Colonic mucosa (tissue), 4 donors: ENCODE measurements at places on chromosomes 7 and 10. TPM values are rescaled to one million over a fixed set of nuclear protein-coding genes. Genes with fewer than 3 reads are reported as not detected.

ANKRD22 gene
- total RNA-seq = 28.2 TPM

FKBP6 gene
- not detected for total RNA-seq

TFR2 gene
- 2.3 TPM for total RNA-seq

FFAR4 gene
- total RNA-seq = 48.2 TPM

GDF10 gene
- total RNA-seq = 0.10 TPM

ASAH2B gene
- total RNA-seq = 3.2 TPM

ZNF25 gene
- 1.5 TPM for total RNA-seq

SPDYE11 gene
- total RNA-seq = not detected

ST8SIA6 gene
- total RNA-seq = 0.94 TPM

KCNH2 gene
- total RNA-seq = 8.8 TPM

CNTNAP2 gene
- total RNA-seq = 8.5 TPM

ICA1 gene
- total RNA-seq = 46.1 TPM

DNA sequence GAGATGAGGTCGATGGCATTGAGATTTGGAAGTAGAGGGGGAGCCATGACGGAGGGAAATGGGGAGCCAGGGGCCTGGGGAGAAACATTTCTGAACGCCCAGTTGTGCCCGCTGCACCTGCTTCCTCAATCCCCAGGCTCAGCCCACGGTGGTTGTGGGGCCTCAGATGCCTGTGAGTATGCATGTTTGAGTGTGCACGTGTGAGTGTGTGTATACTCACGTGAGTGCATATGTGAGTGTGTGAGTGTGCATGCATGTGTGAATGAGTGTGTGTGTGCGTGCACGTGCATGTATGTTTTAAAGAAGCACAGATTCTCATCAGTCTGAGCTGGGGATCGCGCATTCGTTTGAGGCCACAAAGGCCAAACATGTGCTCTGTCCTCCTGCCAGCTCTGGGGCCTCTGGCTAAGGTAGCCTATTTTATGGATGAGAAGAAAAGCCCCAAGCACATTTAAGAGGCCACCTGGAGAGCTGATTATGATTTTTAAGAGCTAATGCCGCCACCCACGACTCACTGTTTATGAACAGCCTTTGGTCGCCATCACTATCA, 154.8 kb downstream of the ARHGAP12 start:
- DNase-seq = no peak
- no peaks in the 10 kb centered on the region for H3K36me3 ChIP-seq
- H3K4me3 ChIP-seq = no peak overlapping the region
- no peak overlapping the region for H3K27ac ChIP-seq

- no peak overlapping the region for H3K27ac ChIP-seq
- H3K4me3 ChIP-seq = no peak overlapping the region
- no peaks in the 10 kb centered on the region for H3K4me1 ChIP-seq
Measured at GRCh38 chr10:133173860-133174640, 14.0 kb downstream of the KNDC1 start.

- no peak for DNase-seq
- no peaks in the 10 kb centered on the region for H3K36me3 ChIP-seq
- H3K4me3 ChIP-seq = no peak overlapping the region
- H3K27ac ChIP-seq = no peak overlapping the region
- H3K4me1 ChIP-seq = no peaks in the 10 kb centered on the region
Measured at GRCh38 chr10:48879451-48879850, 60.2 kb downstream of the LRRC18 start.

- H3K4me1 ChIP-seq = no peaks in the 10 kb centered on the region
- no peak for DNase-seq
- H3K27ac ChIP-seq = no peak overlapping the region
- H3K36me3 ChIP-seq = no peaks in the 10 kb centered on the region
- H3K27me3 ChIP-seq = no peaks in the 10 kb centered on the region
- no peak overlapping the region for H3K4me3 ChIP-seq
Measured at GRCh38 chr7:140334341-140335057, 63.8 kb downstream of the SLC37A3 start.

- no peak for DNase-seq
- H3K27me3 ChIP-seq = no peaks in the 10 kb centered on the region
- H3K4me1 ChIP-seq = peaks cover 12% of the 10 kb centered on the region
- H3K4me3 ChIP-seq = peak overlapping the region; percentile 52
- H3K36me3 ChIP-seq = no peaks in the 10 kb centered on the region
Measured at GRCh38 chr7:1530946-1531262, 402 bp downstream of the MAFK start.

DNA sequence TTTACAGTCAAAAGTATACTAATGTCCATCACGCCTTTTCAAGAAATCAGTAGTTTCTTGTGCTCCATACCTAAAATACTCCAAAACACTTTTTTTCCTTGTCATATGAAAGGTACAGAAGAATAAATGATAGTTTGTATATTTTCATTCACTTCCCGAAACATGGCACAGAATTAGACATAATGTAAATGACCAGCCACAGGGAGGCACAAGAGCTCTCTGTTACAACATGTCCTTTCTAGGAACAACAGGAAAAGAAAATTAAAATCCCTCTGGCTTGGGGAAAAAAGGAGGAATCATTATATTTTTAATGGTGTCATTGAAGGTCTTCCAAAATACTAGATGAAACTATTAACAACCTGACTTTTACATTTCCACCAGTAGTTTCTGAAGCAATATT, 331.2 kb downstream of the ACTR3B start:
- H3K4me1 ChIP-seq = no peaks in the 10 kb centered on the region
- H3K4me3 ChIP-seq = no peak overlapping the region
- no peaks in the 10 kb centered on the region for H3K36me3 ChIP-seq
- no peak for DNase-seq
- H3K27ac ChIP-seq = no peak overlapping the region

- H3K4me1 ChIP-seq = no peaks in the 10 kb centered on the region
- no peaks in the 10 kb centered on the region for H3K27me3 ChIP-seq
- no peaks in the 10 kb centered on the region for H3K36me3 ChIP-seq
- H3K27ac ChIP-seq = no peak overlapping the region
- no peak for DNase-seq
Measured at GRCh38 chr7:152014722-152015121, 10.8 kb upstream of the GALNT11 start.

GRCh38 chr7:30459591-30460245, 18.9 kb downstream of the NOD1 start:
- no peak overlapping the region for H3K4me3 ChIP-seq
- H3K36me3 ChIP-seq = no peaks in the 10 kb centered on the region
- H3K27ac ChIP-seq = peak overlapping the region; percentile 30
- H3K27me3 ChIP-seq = no peaks in the 10 kb centered on the region
- peak; percentile 81 for DNase-seq

- peaks cover 9% of the 10 kb centered on the region for H3K4me1 ChIP-seq
- H3K27ac ChIP-seq = no peak overlapping the region
- no peak overlapping the region for H3K4me3 ChIP-seq
- H3K27me3 ChIP-seq = no peaks in the 10 kb centered on the region
- peak; percentile 35 for DNase-seq
Measured at GRCh38 chr7:24963218-24963617, 16.8 kb downstream of the OSBPL3 start.

GRCh38 chr7:94530109-94530508, 20.5 kb downstream of the CASD1 start:
- no peaks in the 10 kb centered on the region for H3K27me3 ChIP-seq
- DNase-seq = no peak
- no peaks in the 10 kb centered on the region for H3K4me1 ChIP-seq
- H3K4me3 ChIP-seq = no peak overlapping the region
- no peak overlapping the region for H3K27ac ChIP-seq
- H3K36me3 ChIP-seq = no peaks in the 10 kb centered on the region

DNA sequence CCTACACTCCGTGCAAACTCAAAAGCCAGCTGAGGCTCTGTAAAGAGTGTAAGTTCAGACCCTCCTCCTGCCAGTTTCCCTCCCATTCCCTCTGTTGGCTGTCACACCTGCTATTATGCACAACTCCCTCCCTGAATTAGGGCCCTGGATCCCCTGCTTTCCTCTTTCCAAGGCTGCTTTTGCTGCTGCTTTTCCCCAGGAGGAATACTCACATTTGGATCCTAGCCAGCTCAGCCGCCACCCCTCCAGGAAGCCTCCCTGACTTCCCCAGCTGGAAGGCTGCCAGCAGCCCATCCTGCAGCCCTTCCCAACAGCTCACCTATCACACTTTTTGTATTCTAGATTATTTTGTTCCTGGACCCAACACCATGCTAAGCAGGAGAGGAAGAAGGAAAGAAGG, 40.9 kb upstream of the WDR11 start:
- no peak for DNase-seq
- no peak overlapping the region for H3K27ac ChIP-seq
- no peaks in the 10 kb centered on the region for H3K27me3 ChIP-seq
- H3K4me3 ChIP-seq = no peak overlapping the region
- no peaks in the 10 kb centered on the region for H3K36me3 ChIP-seq

GRCh38 chr7:145169908-145170307, 334.1 kb upstream of the TPK1 start:
- no peaks in the 10 kb centered on the region for H3K36me3 ChIP-seq
- H3K27me3 ChIP-seq = no peaks in the 10 kb centered on the region
- no peak overlapping the region for H3K4me3 ChIP-seq
- DNase-seq = no peak

DNA sequence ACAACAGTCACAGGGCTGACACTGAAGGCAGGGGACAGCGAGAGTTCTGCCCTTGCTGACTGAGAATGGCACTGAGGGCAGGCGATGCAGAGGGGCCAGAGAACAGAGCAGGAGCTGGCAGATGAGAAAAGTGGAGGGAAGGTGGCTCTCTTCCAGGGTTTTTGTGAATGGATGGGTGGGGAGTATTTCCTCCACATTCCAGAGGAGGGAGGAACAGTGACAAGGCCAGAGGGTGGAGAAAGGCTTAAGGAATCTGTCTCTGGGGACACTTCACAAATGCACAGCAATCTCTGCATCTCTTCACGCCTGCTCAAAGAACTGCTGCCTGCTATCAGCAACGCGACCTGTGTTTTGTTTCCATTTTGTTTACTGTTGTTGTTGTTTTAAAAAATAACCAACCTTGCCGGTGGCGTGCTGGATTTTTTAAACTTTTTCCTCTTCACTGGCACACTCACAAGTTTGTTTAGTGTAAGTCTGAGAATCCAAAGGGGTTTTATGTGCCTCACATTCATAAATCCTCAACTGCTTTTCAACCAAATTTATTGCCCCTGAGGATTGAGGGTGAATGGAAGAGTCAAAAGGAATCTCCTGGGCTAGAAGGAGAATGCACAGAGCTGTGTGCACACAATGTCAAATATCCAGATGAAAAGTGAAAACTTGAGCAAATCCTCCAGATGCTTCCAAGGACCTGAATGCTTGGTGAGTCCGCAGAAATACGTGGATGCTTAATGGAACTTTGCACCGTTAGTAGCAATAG, 129.3 kb downstream of the GLI3 start:
- H3K27ac ChIP-seq = no peak overlapping the region
- H3K4me3 ChIP-seq = no peak overlapping the region
- H3K27me3 ChIP-seq = no peaks in the 10 kb centered on the region
- no peak for DNase-seq

- no peaks in the 10 kb centered on the region for H3K36me3 ChIP-seq
- no peak overlapping the region for H3K4me3 ChIP-seq
- H3K4me1 ChIP-seq = no peaks in the 10 kb centered on the region
- H3K27ac ChIP-seq = no peak overlapping the region
- DNase-seq = no peak
Measured at GRCh38 chr7:51102828-51103227, 213.8 kb downstream of the COBL start.

- H3K27me3 ChIP-seq = no peaks in the 10 kb centered on the region
- H3K36me3 ChIP-seq = no peaks in the 10 kb centered on the region
- H3K4me3 ChIP-seq = no peak overlapping the region
- no peak for DNase-seq
- H3K4me1 ChIP-seq = no peaks in the 10 kb centered on the region
- no peak overlapping the region for H3K27ac ChIP-seq
Measured at GRCh38 chr7:136023134-136023869, 46.1 kb upstream of the MTPN start.

- H3K27ac ChIP-seq = no peak overlapping the region
- no peaks in the 10 kb centered on the region for H3K36me3 ChIP-seq
- no peak overlapping the region for H3K4me3 ChIP-seq
Measured at GRCh38 chr10:124184208-124184830, 90.9 kb upstream of the CHST15 start.

- H3K4me3 ChIP-seq = no peak overlapping the region
- no peaks in the 10 kb centered on the region for H3K36me3 ChIP-seq
- DNase-seq = no peak
- no peaks in the 10 kb centered on the region for H3K27me3 ChIP-seq
Measured at GRCh38 chr10:30573721-30574431, 55.7 kb downstream of the LYZL2 start.

DNA sequence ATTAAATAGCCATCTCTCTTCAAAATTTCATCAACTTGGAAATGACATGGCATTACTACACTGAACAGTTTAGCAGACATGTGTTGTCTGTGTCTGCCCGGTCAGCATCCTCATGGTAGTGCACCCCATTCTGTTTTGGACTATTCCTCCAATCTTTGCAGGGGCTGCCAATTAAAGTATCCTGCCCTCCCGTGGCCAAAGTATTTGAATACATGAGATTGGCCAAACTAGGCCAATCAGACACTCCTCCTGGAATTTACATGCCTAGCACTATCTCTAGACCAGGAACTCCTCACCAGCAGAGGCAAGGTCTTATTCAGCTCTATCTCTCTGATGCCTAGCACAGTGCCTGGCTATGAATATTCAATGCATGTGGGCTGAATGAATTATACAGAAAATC, 4.4 kb downstream of the SHTN1 start:
- peaks cover 8% of the 10 kb centered on the region for H3K4me1 ChIP-seq
- no peaks in the 10 kb centered on the region for H3K36me3 ChIP-seq
- no peak overlapping the region for H3K4me3 ChIP-seq
- no peak for DNase-seq

GRCh38 chr10:74419958-74420375, 268.9 kb downstream of the ADK start:
- no peak overlapping the region for H3K4me3 ChIP-seq
- no peaks in the 10 kb centered on the region for H3K27me3 ChIP-seq
- DNase-seq = peak; percentile 24
- no peaks in the 10 kb centered on the region for H3K4me1 ChIP-seq

- H3K4me1 ChIP-seq = no peaks in the 10 kb centered on the region
- no peak overlapping the region for H3K27ac ChIP-seq
- DNase-seq = no peak
- H3K36me3 ChIP-seq = no peaks in the 10 kb centered on the region
Measured at GRCh38 chr7:92731335-92732063, 104.9 kb downstream of the CDK6 start.

- H3K4me3 ChIP-seq = no peak overlapping the region
- H3K4me1 ChIP-seq = no peaks in the 10 kb centered on the region
- peak overlapping the region; percentile 85 for H3K27ac ChIP-seq
- DNase-seq = no peak
- no peaks in the 10 kb centered on the region for H3K27me3 ChIP-seq
Measured at GRCh38 chr10:5945190-5945509, 32.2 kb downstream of the IL15RA start.

GRCh38 chr10:132044803-132045202, 20.9 kb upstream of the JAKMIP3 start:
- H3K27ac ChIP-seq = no peak overlapping the region
- no peak overlapping the region for H3K4me3 ChIP-seq
- H3K36me3 ChIP-seq = no peaks in the 10 kb centered on the region
- H3K27me3 ChIP-seq = no peaks in the 10 kb centered on the region
- no peaks in the 10 kb centered on the region for H3K4me1 ChIP-seq
